ENCODE measurements at places on chromosomes 4 and X.

DNA sequence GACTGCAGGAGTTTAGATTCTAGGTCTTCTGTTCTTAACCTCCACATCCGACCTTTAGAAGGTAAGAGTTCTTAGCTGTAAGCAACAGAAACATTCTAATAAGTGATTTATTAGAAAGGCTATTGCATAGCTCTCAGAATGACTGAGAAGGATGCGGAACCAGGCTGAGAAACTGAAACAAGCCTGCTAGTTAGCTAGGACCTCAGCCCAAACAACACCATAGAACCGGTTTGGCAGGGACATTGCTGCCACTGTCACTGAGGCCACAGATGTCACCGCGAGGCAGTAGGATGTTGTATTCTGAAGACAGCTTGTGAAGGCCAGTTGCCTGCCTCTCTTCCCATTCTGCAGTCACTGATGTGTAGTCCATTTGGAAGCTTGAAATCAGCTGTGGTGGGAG, 160.0 kb upstream of the ARX start:
- DNase-seq = no peak

- no peak for DNase-seq
Measured at GRCh38 chr4:78767350-78767749, 8.8 kb upstream of the BMP2K start.

GRCh38 chr4:169163495-169163894, 107.3 kb downstream of the SH3RF1 start:
- DNase-seq = no peak

- DNase-seq = no peak
Measured at GRCh38 chrX:125093852-125094251, 225.8 kb upstream of the TEX13C start.

DNA sequence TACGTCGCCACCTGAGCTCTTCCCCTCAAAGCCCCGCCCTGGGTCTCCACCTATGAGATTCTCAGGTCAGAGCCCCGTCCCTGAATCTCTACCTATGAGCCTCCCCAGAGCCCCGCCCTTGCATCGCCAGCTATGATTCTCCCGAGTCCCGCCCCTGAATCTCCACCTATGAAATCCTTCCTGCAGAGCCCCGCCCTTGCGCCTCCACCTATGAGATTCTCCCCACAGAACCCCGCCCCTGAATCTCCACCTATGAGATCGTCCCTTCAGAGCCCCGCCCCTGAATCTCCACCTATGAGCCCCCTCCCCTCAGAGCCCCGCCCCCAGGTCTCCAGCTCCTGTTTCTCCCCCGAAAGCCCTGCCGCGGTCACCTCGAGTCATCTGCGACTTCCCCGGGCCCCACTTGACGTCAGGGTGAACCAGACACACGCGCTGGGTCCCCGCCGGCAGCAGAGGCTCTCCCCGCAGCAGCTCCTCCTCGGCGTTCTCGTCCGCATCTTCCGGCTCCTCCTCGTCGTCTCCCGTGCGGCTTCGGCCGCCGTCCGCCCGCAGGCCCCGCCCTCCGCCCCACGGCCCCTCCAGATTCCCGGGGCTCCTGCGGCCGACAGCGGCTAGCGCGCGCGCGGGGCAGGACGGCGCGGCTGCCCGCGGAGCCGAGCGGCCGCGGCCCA, 393 bp downstream of the GTPBP6 start:
- DNase-seq = peak; percentile 95

DNA sequence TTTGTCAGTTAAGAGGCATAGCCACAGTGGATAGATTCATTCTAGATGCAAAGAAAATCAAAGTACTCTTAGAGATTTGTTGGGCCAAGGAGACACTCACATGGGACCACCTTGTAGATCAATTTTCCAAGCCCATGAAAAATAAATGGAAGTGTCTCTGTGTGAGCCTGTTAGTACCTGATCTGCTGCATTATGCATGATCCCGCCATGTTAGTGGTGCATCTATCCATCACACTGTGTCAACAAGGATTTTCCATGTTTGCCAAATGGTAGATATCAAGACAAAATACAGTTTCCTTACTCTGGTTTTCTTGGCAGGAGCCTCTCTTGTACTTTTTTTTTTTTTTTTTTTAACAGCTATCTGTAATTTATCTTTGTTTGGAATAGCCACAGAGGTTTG, 112.4 kb downstream of the EGF start:
- DNase-seq = no peak

DNA sequence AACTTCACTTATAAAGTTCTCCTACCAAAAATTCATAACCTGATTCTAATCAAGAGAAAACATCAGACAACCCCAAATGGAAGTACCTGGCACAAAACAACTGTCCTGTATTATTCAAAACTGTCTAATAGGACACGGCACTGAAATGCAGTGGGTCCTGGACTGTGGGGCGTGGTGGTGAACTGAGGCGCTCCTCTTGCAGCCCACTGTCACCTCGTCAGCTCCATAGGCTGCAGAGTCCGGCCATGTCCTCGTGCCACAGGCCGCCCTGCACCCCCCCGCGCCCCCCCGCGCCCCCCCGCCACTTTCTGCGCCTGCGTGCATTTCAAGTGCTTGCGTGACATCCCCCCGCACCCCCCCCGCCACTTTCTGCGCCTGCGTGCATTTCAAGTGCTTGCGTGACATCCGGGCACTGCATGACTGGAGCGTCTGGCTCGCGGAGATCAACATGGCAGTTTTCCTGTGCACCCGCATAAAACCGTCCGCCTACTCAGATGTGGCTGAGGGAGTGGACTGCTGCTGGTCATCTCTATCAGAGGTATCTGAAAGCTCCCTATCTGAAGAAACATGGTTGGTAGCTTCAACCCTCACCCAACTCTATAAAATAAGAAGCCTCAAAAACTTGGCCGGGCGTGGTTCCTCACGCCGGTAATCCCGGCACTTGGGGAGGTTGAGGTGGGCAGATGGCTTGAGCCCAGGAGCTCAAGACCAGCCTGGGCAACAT, 28.8 kb downstream of the ATXN3L start:
- no peak for DNase-seq
